ENCODE measurements at places on chromosomes 7 and 10. TPM values are rescaled to one million over a fixed set of nuclear protein-coding genes. Genes with fewer than 3 reads are reported as not detected.

NUPR2 gene
- total RNA-seq = not detected

LDB3 gene
- total RNA-seq = 0.18 TPM

PNLIP gene
- total RNA-seq = not detected

CRYGN gene
- 0.79 TPM for total RNA-seq

CALHM3 gene
- not detected for total RNA-seq

GBX1 gene
- total RNA-seq = not detected

AKR1C3 gene
- 2.1 TPM for total RNA-seq
